ENCODE measurements at places on chromosomes 5 and 9.

- DNase-seq = no peak
Measured at GRCh38 chr9:105148328-105149006, 96.0 kb upstream of the SLC44A1 start.

DNA sequence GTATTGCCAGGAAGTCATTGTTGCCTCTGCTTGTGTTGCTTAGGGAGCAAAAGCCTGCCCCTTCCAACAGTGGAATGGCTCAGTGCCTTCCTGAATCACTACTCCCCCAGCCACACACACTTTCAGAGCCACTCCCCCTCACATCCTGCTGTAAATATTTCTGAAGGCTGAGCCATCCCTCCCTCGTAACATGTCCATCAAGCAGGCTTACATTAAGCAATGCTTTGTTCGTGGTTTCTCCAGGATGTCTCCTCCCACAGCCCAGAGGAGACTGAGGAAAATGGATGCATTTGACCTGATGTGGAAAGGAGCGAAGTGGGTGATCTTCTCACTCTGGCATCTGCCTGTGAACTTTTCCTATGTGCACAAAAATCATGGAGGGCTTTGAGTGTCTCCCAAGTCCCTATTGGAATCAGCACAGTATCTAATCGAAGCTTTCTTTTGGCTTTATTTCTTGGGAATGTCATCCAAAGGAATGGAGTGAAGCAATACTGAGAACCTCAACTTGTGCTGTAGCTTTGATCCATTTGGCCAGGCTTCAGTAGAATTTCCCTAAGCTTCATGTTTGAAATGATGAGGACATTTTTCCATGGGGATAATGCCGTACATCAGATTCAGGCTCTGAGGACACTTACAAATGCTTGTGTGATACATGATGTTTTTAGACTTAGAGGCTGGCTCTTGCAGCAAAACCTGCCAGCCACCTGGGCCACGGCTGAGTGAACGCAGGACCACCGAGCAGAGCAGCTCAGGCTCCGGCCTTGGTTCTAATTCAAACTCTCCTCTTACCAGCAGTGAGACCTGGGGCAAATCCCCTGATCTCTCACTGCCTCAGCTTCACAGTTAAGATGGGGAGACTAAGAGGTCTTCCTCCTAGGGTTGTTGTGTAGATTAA lies 389.1 kb downstream of the ENC1 start:
- no peak for DNase-seq

DNA sequence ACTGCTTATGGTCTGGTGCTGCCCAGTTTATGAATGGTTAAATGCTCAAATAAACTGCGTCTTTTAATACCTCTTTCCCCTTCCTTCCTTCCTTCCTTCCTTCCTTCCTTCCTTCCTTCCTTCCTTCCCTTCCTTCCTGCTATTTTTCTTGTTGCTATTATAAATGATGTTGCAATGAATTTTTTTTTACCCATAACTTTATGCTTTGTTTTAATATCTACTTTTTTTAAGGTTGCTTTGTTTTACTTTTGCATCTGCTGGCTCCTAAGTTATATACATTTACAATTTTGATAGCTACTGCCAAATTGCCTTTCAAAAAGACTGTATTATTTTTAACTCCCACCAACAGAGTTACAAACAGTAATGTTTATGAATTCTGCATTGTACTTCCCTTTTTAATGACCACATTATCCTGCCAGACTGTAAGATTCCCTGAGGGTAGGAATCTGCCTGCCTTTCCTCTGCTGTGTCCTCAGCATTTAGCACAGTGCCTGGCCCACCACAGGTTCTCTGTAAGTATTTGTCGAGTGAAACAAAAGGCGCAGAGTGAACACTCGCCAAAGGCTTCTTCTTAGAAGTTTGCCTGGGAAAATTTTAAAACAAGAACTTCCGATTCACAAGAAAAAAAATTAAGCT lies 36.9 kb downstream of the KIF4B start:
- DNase-seq = no peak

GRCh38 chr9:109586993-109587392 lies 88.9 kb upstream of the PTPN3 start:
- DNase-seq = no peak

DNA sequence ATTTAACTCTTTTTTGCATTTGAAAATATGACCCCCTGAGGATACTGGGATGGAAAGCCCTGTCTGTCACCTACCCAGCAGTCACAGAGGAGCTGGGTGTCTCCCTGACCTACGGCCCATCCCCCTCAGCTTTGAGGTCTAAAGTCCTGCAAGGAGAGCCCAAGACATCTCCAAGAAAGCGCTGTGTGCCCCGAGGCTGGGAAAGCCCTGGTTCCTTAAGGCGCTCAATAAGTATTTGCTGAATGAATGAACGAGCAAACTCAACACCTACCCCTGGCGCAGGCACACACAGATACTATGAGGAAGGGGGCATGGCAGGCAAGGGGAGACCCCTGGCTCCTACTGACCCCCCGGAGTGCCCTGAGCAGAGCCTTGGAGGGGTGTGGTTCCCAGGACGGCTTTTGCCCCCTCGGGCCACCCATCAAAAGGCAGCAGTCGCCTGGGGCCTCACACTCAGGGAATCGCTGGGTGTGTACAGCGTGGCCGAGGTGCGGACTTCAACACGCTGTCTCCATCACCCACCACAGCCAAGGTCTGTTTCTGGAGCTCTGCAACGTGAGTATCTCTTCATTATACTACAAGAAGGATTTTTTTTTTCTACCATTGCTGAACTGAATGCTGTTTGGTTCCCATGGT lies 211.6 kb downstream of the ERCC6L2 start:
- no peak for DNase-seq

GRCh38 chr5:131081913-131082488 lies 83.1 kb downstream of the HINT1 start:
- DNase-seq = no peak

- no peak for DNase-seq
Measured at GRCh38 chr9:3479514-3480352, 46.1 kb downstream of the RFX3 start.

DNA sequence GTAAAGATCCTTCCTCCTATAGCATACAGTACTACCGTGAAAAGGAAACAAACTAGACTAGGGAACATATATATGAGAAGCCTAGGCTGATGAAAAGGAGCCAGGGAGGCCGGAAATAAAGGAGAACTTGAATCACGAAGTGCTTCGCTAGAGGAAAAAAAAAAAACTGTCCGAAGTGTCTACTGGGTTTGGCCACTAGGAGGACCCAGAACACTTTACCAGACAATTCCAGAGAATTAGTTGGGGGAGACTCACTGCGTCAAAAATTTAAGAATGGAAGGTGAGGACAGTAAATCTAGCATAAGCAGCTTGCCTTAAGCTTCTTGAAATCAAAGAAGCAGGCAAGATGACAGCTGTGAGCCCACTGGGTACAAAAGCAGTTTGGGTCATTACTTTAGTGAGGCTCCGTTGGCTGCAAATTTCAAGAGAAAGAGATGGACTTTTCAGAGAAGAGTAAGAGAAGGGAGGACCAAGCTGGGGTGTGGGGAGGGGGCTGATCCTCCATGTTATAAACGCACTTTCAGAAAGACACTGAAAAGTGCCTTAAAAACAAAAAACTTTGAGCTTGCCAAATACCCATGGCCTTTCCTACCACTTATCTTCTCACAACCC lies 47.4 kb downstream of the P4HA2 start:
- DNase-seq = peak; percentile 74

GRCh38 chr9:111759762-111760639 lies 34.7 kb downstream of the SHOC1 start:
- peak; percentile 46 for DNase-seq

GRCh38 chr5:125372694-125373631 lies 626.5 kb upstream of the ZNF608 start:
- DNase-seq = no peak

DNA sequence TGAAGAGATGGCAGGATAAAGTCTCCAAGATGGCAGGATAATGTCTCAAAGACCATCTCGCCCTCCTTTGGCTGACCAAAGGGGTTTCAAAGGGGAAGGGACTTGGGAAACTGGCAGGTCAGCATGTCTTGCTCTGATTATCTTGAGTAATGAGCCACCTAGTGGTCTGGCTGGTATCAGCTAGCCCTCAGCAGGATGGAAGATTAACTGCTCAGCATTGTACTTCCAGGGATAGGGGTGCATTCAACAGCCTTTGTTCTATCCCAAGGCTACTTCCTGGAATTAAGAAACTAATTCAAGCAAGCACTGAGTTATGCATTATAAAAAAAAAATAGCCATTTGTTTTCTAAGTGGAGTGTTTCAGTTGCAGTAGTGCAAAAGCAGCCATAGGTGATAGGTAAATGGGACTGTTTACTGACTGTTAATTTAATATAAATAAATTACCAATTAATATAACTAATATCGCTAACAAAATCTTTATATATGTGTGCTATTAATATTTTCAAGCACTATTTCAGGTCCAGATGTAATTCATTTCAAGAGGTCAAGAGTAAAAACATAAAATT lies 555.5 kb downstream of the CDH9 start:
- peak; percentile 53 for DNase-seq

- no peak for DNase-seq
Measured at GRCh38 chr5:169166078-169166477, 134.9 kb downstream of the SLIT3 start.

GRCh38 chr9:34624475-34625185 lies 4.2 kb downstream of the ARID3C start:
- no peak for DNase-seq

GRCh38 chr5:95852567-95852966 lies 30.0 kb upstream of the GLRX start:
- DNase-seq = no peak

DNA sequence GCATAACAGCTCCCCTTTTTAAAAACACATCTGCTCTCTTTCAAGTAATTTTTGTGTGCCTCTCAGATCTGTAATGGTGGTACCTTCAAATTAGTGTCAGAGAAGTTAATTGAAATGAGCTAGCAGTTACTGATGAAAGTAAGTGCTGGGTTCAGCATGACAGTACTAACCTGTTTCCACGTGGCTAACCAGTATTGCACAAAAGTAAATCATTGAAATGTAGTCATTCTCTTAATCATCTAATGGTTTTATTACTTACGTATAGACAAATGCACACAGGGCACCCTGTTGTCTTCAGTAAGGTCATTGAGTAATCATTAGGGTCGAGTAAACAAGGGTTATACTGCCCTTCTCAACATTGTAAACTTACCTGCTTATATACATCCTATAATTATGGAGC lies 157.8 kb upstream of the PRR16 start:
- no peak for DNase-seq

DNA sequence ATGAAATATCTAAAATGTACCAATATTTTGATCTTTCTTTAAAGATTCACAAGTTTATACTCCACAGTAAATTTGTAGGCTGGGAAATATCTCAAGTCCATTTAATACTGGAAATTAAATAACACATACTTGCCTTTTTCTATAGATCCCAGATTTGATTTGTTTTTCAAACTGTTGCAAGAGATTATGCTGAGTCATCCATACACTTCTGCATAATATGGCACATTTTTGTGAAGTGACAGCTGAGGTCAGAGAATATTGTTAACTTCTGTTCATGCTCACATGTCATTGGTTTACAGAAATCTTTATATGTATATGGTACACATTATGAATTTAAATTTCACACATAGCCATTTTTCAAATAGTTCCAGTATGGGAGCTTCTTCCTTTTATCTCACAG lies 1066.3 kb upstream of the NUDT12 start:
- DNase-seq = no peak

DNA sequence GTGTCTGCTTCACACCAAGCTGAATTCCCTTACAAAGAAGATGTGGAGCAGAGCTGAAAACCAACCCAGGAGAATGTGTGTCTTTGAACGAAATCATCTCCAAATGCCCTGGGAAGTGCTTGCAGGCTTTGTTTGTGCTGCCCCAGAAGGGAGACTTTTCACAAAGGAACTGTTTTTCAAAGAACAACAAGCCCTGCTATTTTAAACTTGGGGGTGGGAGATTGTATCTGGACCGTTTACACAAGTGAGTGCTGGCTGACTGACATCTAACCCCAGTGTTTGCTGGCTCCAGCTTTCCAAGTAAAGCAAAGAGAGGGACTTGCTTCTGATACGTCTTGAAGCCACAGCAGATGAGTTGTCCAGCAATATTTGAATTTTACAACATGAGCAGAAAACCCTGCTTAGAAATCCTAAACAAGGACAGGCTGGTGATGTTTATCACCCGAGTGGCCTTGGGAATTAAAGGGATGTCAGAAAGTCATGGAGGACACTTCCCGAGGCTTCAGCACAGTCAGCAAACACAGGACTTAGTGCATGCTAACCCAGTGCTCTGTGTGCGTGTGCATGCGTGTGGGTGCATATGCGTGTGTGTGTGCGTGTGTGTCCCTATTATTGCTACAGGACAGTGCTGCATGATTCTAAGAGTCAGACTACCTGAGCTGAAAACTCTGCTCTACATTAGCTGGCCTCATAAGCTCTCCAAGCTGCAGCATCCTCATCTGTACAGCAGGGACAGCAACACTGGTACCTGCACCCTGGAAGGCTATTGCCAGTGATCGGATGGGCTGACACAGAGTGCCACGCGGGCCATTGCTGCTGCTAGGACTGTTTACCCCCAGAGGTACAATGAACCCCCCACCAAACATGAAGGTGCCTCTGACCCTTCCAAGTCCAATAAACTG lies 1.4 kb downstream of the ADAMTS12 start:
- DNase-seq = peak; percentile 44

DNA sequence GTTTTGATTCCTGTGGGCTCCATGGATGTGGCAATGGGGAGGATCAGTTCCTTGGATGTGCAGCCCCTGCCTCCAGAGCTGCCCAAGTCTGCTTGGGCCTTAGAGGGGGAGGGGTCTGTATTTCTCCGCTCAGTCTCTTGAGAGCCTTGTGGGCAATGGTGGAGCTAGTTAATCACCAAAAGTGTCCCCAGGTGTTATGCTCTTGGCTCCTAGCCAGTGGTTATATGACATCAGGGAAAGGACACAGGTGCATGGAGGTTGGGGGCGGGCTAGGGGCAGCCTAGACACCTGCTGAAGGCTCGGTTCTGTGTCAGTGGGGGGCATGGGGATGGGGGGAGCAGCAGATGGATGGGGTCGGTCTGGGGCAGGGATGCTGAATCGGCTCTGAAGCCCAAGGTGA lies 12.4 kb upstream of the ARAP3 start:
- DNase-seq = no peak

- no peak for DNase-seq
Measured at GRCh38 chr5:103021314-103021713, 98.6 kb downstream of the GIN1 start.

DNA sequence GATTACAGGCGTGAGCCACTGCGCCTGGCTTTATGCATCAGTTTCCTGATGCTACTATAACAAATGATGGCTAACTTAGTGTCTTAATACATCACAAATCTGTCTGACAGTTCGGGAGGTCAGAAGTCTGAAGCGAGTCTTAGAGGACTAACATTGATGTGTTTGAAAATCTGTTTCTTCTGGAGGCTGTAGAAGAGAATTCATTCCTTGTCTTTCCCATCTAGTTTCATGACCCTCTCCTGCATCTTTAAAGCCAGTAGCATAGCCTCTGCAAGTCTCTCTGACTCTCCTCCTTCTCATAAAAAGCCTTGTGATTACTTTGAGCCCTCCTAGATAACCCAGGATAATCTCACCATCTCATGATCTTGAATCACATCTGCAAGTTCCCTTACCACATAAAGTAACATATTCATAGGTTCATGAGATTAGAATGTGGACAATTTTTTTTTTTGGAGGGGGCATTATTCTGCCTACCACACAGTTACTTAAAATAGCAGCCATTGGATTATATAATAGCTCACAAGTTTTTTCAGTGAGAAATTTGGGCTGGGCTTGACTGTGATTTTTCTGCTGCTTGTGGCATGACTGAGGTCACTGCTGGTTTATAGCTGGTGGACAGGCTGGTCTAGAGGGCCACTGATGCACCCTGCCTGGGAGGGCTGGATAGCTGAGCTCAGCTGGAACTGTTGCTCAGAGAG lies 134.8 kb downstream of the FBXL7 start:
- no peak for DNase-seq
